Common myeloid progenitor, CD34-positive (primary cell): ENCODE measurements at places on chromosomes 7 and 10.

GRCh38 chr7:155311826-155312537, 14.3 kb downstream of the INSIG1 start:
- DNase-seq: no peak

DNA sequence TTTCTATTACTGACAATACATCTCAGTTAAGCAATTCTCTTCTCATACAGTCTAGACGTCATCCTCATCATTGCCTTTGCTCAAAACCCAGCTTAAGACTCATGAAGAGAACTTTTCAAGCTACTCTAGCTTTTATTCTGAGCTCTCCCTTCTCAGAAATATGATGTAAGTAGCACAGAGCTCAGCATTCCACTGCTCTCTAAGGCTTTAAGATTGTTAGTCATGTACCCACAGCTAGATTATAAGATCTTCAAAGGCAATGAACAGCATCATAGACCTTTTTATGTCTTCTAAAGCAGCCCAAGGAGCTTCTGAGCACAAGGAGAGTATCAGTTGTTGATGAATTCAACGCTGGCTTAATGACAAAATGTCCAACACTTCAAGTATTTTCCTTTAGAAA, 119.3 kb downstream of the NRP1 start:
- DNase-seq: no peak

- DNase-seq: peak; percentile 29
Observed at GRCh38 chr10:75717126-75717916, 285.9 kb downstream of the LRMDA start.

DNA sequence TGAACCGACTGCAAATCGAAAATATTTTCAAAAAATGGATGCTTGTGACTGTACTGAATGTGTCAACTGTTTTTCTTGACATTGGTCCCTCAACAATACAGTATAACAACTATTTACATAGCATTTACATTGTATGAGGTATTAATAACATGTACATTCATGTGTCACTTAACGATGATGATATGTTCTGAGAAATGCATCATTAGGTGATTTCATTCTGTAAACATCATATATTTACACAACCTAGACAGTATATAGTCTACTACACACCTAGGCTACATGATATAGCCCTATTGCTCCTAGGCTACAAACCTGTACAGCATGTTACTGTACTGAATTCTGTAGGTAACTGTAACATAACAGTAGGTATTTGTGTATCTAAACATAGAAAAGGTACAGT, 39.7 kb downstream of the SIRT1 start:
- no peak for DNase-seq

DNA sequence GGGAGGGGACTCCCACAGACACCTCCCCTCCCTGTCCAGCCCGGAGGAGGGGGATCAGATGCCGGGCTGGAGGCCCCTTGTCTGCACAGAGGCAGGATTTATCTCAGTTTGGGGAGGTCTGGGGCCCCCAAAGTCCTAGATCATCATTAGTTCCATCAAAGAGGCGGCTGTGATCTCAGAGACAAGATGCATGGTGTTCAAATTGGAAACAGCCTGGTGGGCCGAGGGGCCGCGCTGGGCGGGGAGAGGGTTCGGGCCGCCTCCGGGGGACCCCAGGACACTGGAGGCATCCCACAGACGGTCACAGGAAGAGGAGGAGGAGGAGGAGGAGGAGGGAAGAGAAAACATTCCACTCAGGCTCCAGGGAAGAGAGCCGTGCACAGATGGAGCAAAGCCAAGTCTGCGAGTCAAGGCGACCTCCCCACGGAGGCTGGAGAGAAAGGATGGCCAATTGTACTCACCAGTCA, 69.5 kb upstream of the CUX1 start:
- DNase-seq: no peak

- peak; percentile 61 for DNase-seq
Observed at GRCh38 chr10:131786756-131787605, 113.8 kb upstream of the PPP2R2D start.

GRCh38 chr10:130044067-130045061, 66.3 kb downstream of the C10orf143 start:
- DNase-seq: no peak

- peak; percentile 25 for DNase-seq
Observed at GRCh38 chr7:15686295-15686956, at the start of gene MEOX2. Gene MEOX2 (minus strand): TSS chr7:15686683. CDS start chr7:15686402, 281 bp downstream.

GRCh38 chr10:21830037-21830436, 173.5 kb downstream of the DNAJC1 start:
- DNase-seq: no peak

DNA sequence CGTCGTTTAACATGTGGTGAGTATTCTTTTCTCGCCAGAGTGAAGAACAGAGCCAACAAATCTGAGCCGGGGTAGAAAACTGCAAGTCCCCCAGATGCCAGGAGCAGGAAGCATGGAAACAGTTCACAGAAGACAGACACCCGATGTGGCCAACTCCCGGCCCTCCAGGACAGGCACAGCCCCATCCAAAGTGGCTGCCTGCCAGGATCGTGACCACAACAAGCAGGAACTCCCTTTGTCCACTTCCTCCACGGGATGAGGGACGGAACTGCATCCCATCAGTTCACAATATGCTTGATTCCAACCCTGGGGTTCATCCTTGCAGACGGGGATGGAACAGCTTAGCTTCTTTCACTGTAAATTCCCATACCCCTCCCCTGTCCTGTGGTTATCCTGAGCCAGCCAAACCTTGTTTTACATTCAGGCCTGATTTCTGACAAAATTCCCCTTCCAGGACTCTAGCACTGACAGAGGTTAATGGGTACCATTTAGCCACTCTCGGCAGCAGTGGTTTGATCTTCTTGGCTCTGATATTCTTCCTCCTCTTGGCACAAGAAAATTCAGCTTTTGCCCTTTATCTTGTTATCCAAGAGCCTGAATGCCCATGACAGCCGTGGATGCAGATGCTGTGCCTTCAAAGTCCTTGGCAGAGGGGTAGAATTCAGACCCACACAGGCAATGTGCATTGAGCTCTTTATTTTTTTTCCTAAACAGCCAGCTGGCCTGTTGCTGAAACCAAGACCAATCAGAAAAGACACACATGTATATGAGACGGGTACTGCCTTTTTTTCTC, 105.5 kb upstream of the FAM204A start:
- no peak for DNase-seq

DNA sequence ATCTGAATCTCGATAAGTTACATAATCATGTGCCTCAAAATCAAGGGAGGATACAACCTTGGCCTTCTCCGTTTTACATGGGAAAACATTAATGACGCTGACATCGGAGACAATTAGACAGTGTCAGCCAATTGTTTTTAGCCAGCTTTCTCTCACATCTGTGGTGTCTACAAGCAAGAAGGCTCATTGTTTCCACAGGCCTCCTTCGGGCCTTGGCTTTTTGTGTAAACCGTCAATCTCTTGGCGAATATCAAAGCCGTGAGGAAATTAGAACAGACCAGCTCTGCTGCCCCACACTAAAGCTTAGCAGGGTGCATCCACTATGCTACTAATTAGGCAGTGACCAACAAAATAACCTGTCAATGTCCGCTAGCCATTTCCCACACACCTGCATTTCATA, 43.2 kb downstream of the VAX1 start:
- no peak for DNase-seq
